ENCODE measurements at places on chromosomes 4 and X.

- no peak for DNase-seq
Observed at GRCh38 chrX:30296408-30297254, 12.6 kb downstream of the NR0B1 start.

- DNase-seq: no peak
Observed at GRCh38 chrX:6456196-6456595, 78.7 kb downstream of the VCX3A start.

DNA sequence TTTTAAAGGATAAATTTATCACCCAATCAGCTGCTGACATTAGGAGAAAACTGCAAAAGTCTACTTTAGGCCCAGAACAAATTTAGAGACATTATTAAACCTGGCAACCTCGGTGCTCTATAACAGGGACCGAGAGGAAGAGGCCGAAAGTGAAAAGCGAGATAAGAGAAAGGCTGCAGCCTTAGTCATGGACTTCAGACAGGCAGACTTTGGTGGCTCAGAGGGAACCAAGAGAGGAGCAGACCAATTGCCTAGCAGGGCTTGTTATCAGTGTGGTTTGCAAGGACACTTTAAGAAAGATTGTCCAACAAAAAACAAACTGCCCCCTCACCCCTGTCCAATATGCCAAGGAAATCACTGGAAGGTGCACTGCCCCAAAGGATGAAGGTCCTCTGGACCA is 12.8 kb upstream of the UGT2B10 start:
- DNase-seq: no peak

GRCh38 chr4:123477711-123478209 is 81.2 kb downstream of the SPRY1 start:
- DNase-seq: no peak

DNA sequence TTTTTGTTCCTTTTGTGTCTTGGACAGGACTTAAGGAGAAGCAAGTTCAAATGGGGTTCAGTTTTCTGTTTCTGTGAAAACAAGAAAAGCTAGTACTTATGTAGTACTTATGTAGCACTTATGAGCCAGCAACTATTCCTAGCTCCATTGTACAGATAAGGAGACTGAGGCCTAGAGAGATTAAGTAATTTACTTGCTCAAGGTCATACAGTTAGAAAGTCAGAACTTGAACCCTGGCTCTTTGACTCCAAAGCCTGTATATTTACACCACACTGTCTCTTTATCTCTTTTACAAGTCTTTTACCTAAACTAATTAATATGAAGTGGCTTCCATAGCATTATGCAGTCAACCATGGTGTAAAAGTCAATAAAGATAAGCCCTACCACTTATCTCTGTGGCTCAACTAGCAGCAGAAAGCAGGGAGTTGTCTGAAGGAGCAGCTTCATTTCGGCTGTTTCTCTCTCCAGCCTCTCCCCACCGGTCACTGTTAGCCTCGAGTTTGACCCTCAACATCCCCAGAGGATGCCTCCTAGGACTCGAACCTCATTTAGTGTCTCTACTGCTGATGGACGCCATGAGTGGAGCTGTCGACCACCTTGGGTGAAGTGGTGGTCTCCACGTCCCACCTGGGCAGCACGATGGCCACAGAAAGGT is 209.9 kb downstream of the SHROOM3 start:
- DNase-seq: no peak

DNA sequence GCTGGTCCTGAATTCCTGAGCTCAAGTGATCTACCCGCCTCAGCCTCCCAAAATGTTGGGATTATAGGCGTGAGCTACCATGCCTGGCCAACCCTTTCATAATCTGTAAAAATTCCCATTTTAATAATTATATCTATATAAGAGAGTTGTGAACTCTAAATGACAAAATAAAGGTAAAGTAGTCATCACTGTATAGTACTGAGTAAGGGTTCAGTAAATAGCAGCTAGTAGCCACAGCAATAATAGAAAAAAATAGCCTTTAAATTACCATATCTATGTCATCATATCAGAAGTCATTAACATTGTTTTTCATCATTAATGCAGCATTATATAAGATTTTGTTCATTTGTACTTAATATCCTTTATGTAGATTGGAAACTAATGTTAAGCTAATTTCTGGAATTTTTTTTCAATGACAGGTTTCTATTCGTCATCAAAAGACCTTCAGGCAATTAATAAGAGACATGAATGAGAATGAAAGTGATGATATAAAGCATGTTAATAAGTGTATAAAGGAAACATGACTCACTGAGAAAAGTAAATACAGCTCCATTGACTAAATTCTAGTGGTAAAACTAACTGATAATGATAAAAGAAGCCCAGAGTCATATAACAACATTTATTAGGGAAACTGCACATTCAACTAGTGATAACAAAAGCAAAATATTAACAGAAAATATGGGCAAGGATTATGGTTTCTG is 85.9 kb upstream of the UGT8 start:
- no peak for DNase-seq

- DNase-seq: no peak
Observed at GRCh38 chr4:42636645-42636949, 20.3 kb downstream of the ATP8A1 start.
